T-helper 17 cell (primary cell): ENCODE measurements at places on chromosomes 6 and 20. TPM values are rescaled to one million over a fixed set of nuclear protein-coding genes. Genes with fewer than 3 reads are reported as not detected.

GRCh38 chr6:37738216-37738615 lies 40.5 kb upstream of the MDGA1 start:
- no peak for DNase-seq

DNA sequence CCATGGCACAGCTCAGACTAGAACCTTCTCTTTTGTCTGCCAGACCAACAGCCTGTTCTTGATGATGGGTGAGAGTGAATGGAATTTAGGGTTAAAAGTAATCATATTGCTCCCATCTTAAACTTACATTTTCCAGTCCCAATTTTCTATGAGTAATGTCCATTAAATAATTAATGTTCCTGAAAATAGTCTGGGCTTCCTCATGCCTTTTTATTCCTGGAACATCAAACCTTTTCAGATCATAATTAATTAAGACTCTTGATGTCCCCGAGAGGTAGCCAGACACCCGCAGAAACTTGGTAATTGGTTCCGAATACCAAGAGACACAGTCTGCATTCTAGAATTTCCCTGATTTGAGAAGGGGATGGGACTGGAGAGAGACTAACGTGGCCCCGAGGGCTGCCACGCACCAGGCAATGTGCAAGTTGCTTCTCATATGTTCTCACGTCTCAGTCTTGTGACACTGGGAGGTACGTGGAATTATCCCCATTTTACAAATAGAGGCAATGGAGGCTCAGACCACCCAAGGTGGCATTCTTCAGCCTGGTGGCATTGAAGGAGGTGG lies 78.6 kb upstream of the TOX2 start:
- DNase-seq: no peak

- no peak for DNase-seq
Measured at GRCh38 chr6:107807196-107807811, 16.8 kb downstream of the SCML4 start.

- DNase-seq: no peak
Measured at GRCh38 chr6:134322216-134322615, 4.3 kb upstream of the SGK1 start.

- DNase-seq: no peak
Measured at GRCh38 chr20:62796699-62797491, 622 bp downstream of the MRGBP start.

GRCh38 chr20:54707801-54708200 lies 232.4 kb downstream of the DOK5 start:
- DNase-seq: no peak

GRCh38 chr6:166076625-166077024 lies 91.0 kb downstream of the TBXT start:
- DNase-seq: no peak

- no peak for DNase-seq
Measured at GRCh38 chr6:130780122-130780521, 47.1 kb upstream of the SMLR1 start.

PPP2R5D gene
- 28.4 TPM for total RNA-seq

PFDN6 gene
- total RNA-seq: 16.5 TPM

THBS2 gene
- not detected for total RNA-seq

NKX2-2 gene
- not detected for total RNA-seq
